ENCODE measurements at places on chromosomes 1 and 21.

GRCh38 chr1:234324821-234325220 lies 48.4 kb upstream of the COA6 start:
- DNase-seq: no peak

DNA sequence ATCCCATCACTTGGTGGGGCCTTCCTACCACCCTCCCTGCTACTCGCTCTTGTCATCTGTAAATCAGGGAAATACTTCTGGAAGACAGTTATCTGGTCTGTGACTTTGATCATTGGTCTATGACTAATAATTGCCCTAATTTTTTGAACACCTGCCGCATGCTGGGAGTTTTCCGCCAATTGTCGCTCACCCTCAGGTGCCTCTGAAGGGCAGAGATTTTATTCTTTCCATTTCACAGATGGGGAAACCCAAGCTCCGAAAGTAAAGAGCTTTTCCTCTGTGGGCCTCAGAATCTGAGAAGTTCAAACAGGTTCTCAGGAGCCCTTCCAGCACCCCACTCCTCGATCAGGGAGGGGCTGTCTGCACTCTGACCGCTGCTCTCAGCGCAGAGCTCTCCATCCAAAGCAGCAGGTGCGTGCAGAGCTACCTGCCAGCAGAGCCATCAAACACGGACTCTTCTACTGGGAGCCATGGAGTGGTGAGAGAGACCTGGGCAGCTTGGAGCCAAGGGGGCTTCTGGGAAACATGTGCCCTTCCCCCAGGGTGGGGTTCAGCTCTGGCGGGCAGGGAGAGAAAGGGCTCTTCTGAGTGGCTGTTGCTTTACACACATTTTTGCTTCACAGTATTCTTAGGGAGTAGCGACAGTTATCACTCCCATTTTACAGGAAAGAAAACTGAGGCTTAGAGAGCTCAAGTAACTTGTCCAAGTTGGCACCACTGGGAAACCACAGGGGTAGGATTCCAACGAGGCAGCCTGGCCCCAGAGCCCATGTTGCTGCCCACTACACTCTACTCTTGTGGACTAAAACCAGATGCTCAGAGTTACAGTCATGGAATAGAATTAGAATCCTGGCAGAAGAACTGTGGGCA lies 5.8 kb upstream of the RUNX3 start:
- DNase-seq: no peak

DNA sequence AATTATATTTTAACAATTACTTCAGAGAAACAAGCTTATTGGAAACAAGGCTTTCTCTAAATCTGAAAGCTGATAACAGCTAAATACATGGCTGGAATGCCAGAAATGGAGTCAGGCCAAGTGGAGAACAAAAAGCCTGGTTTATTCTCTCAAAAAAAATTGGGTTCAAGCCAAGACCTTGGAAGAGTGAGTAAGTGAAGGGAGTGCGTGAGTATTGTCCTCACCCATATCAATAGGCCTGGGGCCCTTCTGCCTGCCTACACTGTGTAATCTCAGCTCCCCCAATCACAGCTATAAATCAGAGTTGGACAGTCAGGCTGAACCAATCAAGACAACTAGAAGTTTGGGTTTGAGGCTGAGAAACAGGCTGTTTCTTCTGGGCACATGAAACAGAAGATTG lies 7.4 kb downstream of the KYAT3 start:
- DNase-seq: peak; percentile 84

DNA sequence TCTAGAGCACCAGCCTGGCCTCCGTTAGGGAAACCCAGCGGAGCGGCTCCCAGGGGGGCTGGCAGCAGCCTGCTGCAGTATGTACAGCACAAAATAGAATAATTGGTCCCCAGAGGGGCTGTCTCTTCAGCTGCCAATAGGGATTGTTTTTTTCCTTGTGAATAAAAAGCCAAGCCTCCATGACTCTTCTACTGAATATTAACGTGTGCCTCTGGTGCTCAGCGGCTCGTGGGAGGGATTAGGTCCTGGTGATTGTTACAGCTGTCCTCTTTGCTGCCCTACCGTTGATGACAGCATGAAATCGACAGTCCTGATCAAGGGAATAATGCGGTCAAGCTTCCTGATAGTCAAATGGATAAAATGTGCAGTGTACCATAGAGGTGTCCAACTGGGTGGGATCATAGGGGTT lies 190.7 kb upstream of the RUNX1 start:
- no peak for DNase-seq

DNA sequence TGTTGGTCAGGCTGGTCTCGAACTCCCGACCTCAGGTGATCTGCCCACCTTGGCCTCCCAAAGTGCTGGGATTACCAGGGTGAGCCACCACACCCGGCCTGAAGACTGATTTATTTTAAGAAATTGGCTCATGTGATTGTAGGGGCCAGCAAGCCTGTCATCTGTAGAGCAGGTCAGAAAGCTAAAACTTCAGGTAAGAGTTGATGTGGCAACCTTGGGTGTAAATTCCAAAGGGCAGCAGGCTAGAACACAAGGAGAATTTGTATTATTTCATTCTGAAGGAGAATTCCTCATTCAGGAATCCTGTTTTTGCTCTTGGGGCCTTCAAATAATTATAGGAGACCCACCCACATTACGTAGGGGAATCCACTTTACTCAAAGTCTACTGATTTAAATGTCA lies 728.7 kb downstream of the LTN1 start:
- no peak for DNase-seq

DNA sequence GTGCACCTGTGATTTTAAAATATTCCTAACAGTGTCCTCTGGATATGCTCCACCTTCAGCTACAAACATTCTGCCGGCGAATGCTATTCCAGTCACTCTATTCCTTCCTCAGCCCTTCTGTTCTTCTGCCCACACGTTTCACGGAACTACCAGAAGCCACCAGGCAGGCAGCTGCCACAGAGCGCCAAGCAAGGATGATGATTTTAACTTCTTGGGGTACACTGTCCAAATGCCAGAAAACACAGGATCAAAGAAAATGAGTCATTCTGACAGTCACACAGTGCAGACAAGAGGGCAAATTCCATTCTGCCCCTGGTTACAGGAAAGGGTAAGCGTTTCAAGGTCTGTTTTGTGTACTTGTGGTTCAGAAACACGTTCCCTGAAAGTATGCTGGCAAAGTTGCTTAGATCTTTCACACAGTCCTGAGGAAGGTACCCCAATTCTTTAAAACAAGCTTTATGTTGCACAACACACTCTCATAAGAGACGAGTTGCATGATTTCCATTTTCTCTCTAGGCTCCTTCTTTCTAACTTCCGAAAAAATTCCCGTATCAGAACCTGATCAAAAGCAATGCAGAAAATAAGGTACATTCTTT lies 508.3 kb upstream of the PKN2 start:
- DNase-seq: peak; percentile 11

DNA sequence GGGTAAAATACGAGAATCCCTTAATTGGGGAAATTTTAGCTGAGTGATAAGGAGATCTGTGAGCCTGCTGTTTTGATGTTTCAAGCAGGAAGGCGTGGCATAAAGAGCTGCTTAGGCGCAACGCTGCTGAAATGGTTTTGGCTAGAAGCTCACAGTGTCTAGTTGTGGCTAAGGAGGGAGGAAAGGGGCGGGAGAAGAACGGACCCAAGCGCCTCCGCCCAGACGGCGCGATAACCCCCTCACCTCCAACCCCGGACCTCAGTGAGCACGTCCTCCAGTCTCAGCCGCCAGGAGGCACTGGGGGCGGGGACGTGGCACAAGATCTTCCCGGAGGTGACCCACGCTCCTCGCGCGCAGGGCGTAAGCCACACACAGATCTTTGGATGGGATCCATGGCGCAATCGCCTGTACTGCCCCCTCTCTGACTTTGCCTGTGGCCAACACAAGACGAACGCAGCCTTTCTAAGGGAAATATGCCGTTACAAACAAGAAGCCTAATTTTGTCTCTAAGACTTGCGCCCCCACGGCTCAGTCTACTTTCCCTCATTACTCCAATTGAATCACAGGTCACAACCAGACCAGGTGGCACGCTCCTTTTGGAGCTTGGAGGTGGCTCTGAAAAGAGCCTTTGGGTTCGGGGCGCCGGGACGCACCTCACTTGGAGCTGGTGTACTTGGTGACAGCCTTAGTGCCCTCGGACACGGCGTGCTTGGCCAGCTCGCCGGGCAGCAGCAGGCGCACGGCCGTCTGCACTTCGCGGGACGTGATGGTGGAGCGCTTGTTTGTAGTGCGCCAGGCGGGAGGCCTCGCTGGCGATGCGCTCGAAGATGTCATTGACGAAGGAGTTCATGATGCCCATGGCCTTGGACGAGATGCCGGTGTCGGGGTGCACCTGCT lies 23.4 kb upstream of the RNF187 start:
- peak; percentile 30 for DNase-seq

GRCh38 chr1:22217811-22218460 lies 75.0 kb upstream of the WNT4 start:
- no peak for DNase-seq

DNA sequence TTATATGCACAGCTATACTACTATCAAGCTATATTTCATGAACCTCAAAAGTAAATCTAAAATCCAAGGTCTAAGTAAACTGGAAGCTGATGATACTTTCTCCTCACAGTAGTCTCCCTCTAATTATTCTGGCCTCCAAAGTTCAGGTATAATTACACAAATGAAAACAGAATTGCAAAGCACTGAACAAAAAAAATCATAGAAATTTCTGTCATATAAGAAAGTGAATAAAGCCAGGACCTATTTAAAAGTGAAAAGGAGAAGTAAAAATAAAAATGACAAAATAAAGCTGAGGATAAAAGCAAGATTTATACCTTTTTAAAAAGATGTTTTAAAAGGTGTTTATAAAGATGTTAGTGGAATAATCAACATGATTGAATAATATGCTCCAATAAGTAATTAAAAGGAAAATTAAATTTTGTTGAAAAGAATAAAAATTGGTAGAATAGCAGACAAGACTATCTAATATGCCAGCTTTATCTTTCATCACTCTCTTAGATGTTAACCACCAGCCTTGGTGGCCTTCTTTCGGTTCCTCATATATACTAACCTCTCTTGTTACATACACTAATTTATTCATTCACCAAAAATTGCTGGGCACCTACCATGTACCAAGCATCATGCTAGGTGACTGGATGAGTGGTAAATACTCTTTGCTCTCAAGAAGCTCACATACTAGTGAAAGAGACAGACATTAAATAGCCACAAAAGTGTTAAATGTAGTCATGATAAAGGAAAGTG lies 25.1 kb downstream of the SHCBP1L start:
- no peak for DNase-seq

DNA sequence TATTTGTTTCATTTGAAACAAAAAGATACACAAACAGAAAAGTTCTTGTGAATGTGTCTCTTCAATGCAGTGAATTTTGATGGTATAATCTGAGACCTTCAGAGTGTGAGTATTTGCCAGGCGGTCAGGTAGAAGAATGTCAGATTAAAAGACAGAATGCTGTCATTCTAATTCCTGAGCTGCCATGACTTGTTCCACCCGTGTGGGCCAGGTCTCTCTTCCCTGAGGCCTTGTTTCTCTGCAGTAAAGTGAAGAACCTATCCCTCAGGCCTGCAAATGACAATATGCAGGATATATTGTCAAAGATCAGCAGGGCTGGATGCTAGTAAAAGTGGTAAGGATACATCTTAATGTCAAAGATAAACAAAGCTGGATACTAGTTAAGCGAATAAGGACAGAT lies 111.4 kb downstream of the ZP4 start:
- no peak for DNase-seq

DNA sequence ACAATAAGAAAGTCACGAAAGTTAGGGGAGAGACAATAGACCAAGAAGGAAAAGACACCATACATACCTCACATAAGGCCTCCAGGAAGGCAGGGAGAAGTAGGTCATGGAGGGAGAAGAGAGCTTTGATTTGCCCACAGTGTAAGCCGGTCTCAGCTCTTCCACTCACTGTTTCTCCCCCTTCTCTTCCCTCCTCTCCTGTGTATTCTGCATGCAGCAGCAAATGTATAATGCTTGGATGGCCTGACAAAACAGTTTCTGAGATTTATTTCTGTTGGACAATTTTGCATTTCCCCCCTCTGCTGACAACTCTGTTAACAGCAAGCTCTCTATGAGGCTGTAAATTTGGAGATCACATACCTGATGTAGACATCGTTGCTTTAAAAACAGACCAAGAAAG lies 318.9 kb downstream of the OMA1 start:
- DNase-seq: no peak

DNA sequence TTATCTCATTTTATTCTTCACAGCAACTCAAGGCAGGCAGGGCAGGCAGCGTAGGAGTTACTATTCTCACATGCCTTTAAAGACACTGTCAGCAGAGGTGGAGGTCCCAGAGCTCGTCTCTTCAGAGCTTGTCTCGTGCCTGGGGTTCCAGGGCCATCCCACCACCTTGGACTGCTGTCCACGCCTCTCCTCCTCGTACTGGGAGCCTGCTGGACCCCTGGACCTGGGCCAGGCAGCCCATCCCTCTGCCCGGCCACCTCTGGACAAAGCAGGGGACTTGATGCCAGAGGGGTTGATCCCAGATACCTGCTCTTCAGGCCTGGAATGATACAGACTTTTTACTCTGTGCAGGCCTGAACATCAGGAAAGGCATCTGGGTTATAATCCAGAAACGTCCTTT lies 546.8 kb downstream of the KIF26B start:
- DNase-seq: no peak

DNA sequence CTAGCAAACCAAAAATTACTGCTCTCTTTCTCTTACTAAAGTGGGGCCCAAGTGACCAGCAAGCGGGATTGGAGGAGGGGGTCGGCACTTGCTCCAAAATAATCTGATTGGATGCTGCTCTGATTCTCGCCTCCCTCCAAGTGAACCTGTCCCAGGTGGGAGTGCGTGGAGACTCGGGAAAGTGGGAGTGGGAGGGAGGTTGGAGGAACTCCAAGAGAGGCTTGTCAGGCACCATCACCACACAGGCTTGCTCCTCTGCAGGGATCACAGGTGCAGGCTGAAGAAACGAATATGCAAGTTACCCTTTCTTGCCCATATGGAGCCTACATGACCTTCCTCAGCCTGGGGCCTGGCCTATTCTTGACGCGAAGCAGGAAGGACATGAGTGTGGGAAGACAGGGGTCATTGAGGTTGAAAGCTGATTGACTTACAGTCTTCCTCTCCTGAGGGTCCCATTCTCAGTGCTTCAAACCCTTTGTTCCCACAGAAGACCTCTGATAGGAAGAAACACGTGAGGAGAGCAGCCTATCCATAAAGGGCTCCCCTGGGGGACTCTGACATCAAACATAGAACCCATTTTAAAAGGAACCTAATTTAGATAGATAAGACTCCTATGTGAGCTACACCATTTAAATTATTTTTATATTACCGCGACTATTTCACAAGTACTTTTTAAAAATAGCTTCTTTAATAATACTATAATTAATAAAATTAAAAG lies 14.2 kb downstream of the RGS8 start:
- DNase-seq: no peak

- DNase-seq: no peak
These were observed 669.4 kb downstream of the SMYD3 start for GRCh38 chr1:245837718-245838117.
